SW 1271 (cell line): ENCODE measurements at places on chromosomes 7 and 10.
A peak's percentile ranks its signal among the peaks of the same experiment; 100 is the strongest.

DNA sequence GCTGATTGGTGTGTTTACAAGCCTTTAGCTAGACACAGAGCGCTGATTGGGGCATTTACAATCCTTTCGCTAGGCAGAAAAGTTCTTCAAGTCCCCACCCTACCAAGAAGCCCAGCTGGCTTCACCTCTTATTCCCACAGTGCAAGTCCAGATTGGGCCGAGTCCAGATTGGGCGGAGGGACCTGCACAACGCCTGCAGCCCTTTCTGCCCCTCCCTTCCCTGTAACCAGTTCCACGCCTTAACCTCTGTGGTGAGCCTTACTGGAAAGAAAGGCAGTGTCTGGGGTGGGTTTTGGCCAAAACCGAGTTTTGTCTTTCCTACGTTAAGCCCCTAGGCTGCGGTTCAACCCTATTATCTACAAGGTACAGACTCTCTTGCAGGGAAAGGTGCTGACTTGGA, 268.7 kb downstream of the ZEB1 start:
- no peak for DNase-seq

DNA sequence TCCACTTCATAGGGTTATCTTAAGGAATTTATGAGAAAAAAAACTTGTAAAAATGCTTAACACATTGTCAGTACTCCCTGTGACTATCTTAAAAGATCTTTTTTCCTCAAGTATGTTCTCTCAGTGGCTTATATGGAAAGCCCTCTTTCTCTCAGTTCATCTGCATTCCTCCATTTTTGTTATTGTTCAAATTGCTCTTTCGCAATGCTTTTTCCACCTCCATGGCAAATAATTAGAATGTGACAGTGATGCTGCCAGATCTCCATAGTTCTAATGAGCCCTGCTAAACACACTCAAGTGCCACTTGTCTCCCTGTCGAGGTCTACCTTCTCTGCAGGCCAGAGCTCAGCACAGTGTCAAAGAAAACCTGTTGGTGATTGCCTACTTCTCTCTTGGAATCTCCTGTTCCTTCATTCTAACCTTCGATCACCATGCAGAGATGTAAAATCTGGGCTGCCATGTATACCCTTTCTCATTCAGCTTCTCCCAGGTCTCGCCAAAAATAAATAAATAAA, 37.2 kb upstream of the ABCB5 start:
- no peak for DNase-seq

DNA sequence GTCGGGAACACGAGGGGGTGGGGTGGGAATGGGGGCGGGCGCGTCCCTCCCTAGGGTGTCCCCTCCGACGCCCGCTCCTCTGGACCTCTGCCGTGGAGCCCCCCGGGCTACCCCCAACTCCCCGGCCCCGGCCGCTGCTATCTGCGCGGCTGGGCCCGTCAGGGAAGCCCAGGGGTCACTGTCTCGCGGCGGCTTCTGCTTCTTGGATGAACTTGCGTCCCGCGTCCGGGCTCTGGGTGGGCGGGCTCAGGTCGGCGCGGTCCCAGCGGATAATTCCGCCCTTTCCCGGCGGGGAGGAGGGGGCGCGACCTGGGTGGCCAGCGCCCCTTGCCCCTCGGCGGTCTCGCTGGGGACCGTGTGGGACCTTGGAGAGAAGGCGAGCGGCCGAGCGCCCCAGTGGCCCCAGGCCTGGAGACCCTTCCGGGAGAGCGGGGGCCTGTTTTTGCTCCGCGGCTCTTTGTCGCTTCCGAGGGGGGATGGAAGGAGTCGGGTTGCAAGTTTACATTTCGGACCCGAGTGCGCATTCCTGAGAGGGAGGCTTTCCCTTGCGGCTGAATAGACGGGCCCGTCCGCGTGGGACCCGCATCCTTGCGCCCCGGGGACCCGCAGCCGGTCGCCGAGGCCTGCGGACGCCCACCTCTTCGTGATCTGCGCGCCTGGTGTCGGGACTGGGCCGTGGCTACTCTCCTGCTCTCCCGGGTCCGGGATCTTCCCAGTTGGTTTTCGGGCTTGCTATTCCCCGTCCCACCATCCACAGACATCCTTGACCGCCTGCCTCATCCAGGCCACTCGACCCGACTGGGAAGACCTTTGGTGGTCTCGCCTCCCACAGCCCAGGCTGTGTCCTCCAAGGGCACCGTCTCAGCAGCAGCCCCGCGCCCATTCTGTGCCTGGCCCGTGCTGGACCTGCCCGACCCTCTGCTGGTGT, 812 bp downstream of the DOCK1 start:
- DNase-seq: no peak

DNA sequence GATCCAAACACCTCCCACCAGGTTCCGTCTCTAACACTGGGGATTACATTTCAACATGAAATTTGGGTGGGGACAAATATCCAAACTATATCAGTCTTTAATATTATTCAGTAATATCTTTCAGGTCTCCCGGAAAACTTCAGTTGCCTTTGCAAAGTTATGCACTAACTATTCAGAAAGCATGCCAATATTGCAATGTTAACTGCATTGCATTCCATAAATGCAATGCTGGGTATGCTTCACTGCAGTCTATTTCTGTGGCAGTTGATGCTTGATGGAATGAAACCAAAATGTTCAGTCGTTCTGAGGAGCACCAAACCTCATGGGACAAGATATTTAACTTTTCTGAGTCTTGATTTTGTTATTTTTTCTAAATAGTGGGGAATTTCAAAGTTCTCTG, 147.5 kb downstream of the SLC16A9 start:
- no peak for DNase-seq

GRCh38 chr7:2802101-2802500, 42.0 kb downstream of the GNA12 start:
- DNase-seq: peak; percentile 49

DNA sequence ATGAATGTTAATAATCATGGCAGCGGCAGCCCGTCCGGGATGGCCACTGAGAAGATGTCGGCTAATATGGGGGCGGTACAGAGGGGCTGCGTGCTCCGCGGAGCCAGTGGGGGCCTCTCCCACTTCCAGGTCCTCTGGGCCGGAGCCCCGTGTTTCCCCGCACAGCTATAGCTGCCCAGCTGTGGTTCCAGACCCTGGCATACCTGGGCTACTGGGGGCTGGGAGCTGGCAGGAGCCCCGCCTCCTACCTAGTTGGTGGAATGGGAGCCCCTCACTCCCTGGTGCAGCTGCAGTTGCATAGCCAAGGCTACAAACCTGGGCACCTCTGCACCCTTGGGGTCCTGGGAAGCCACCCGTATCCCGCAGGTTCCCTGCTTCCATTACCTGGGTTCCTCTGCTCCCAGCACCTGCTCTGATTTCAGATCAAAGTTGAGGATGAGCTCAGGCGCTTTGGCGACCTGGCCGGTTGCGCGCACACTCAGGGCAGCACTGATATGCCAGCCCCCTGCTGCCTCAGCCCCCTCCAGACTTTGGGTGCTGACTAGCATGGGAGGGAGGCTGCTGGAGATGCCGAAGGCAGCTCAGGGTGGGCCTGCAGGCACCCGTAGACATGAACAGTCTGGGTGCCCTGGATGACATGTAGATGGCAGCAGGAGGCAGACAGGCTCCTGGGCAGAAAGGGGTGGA, 236.5 kb upstream of the SEMA3D start:
- no peak for DNase-seq

DNA sequence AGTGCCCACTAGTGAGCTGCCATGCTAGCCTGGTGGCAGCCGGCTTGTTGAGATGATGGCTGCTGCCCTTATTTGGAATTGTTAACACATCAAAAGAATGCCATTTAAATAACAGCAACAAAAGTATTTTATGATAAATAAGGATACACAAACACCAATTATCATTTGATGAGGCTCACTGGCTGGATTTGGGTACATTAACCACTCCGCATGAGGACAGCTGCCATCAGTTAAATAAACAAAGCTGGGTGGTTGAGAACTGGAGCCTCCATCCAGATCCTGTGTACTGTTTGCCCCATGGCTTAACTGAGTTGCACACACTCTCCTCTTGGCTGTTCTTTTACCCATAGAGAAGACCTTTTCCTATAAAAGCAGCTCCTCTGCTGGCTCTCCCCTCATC, 103.8 kb downstream of the RGS10 start:
- no peak for DNase-seq

GRCh38 chr10:88185830-88186229, 322.4 kb downstream of the PTEN start:
- DNase-seq: no peak

DNA sequence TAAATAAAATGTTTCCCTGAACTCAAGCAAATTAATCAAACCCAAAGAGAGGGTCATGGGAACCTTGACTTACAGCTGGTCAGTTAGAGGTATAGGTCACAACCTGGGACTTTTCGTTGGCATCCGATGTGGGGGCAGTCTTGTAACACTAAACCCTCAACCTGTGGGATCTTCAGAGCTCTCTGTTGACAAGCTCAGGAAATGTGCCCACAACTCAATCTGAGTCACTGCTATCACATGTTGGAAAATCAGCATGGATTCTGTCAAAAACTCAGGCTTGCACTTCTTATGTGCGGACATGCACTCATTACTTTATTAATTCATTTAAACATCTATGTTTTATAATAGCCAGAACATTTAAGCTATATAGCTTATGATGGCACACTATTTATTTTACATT, 424.6 kb upstream of the SORCS1 start:
- DNase-seq: no peak
